ENCODE measurements at places on chromosomes 13 and 19. TPM values are rescaled to one million over a fixed set of nuclear protein-coding genes. Genes with fewer than 3 reads are reported as not detected.
A peak's percentile ranks its signal among the peaks of the same experiment; 100 is the strongest.

PROZ gene
- total RNA-seq: not detected

- H3K27ac ChIP-seq: no peak overlapping the region
- H3K4me1 ChIP-seq: no peaks in the 10 kb centered on the region
- H3K36me3 ChIP-seq: no peaks in the 10 kb centered on the region
- no peaks in the 10 kb centered on the region for H3K27me3 ChIP-seq
Observed at GRCh38 chr13:32246468-32246867, 68.7 kb downstream of the ZAR1L start.

DNA sequence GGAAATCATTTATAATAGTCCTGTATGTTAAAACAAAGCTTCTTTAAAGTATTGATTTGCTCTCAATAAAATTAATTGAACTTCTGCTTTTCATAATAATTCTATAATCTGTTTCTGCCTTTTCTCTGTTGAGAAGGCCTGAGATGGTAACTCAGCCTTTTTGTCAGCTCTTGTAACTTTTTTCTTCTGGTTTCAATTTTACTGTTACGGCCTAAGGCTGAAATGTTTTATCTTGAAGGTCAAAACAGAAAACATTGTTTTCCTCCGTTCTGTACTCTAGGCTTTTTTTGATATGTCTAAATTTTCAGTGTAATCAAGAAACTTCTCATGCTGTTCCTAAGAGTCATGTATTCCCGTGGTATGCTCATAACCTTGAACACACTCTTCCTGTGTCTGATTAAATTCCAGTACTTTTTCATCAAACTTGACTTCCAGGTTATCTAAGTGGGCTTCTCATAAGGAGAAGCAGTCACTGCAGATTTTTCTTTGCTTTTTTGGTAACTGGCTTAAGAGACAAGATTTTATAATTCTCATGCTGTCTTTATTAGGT is 7.6 kb upstream of the NAXD start:
- DNase-seq: no peak
- H3K27ac ChIP-seq: no peak overlapping the region
- no peak overlapping the region for H3K4me3 ChIP-seq
- H3K4me1 ChIP-seq: no peaks in the 10 kb centered on the region

GRCh38 chr13:99135591-99135990 is 65.1 kb upstream of the UBAC2 start:
- no peak overlapping the region for H3K4me3 ChIP-seq
- DNase-seq: no peak
- H3K27me3 ChIP-seq: no peaks in the 10 kb centered on the region
- no peak overlapping the region for H3K27ac ChIP-seq
- H3K4me1 ChIP-seq: no peaks in the 10 kb centered on the region

DNA sequence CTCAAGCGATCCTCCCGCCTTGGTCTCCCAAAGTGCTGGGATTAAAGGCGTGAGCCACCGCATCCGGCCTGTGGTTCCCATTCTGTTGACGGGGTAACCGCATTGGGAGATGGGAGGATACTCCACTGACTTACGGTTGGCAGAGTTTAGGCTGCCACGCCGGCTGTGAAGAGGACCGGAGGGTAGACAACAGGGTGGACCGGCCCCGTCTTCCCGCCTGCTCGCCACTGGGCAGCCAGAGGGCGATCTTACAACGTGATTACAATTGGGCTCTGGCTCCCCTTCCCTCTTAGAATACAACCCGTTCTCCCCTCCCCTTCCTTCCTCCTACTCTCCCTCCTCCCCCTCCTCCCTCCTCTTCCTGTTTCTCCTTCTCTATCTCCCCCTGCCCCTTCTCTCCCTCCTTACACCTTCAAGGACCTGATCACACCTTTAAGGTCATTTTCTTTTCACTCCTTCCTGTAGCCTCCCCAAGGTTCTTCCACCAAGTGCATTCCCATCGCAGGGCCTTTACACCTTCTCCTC is 957 bp upstream of the CCDC194 start:
- H3K36me3 ChIP-seq: no peaks in the 10 kb centered on the region
- no peak overlapping the region for H3K27ac ChIP-seq
- no peak overlapping the region for H3K4me3 ChIP-seq
- DNase-seq: no peak

DNA sequence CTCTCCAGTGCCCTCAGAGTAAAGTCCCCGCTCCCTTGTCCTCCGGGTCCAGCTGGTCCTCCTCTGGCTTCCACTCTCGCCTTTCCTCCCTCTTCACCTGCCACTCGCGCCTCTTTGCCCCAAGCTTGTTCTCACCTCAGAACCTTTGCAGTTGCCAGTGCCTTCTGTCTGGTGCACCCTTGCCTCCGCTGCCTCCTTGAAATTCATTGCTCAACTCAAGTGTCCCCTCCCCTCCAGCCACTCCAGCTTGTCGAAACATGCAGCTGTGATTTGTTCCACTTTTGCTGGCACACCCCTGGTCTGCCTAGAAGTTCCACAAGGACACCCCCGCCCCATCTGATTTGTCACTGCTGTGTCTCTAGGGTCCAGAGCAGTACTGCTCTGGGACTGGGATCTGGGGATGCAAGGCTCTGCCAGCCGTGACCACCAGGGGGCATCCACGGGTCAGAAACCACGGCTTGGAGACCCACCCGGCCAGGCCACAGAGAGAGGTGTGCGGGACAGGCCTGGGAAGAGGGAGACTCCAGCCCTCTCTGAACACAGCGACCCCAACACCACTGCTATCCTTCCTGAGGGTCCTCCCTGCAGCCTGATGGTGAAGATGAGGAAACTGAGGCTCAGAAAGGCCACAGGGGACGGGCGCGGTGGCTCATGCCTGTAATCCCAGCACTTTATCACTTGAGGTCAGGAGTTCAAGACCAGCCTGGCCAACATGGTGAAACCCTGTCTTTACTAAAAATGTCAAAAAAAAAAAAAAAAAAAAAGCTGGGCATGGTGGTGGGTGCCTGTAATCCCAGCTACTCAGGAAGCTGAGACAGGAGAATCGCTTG is 49.9 kb downstream of the AP1M1 start:
- DNase-seq: peak; percentile 78
- H3K27ac ChIP-seq: no peak overlapping the region
- H3K27me3 ChIP-seq: no peaks in the 10 kb centered on the region
- no peak overlapping the region for H3K4me3 ChIP-seq
- peaks cover 28% of the 10 kb centered on the region for H3K4me1 ChIP-seq

All from CD8-positive, alpha-beta memory T cell (primary cell).